Activated CD8-positive, alpha-beta memory T cell treated with anti-CD3 and anti-CD28 coated beads, Interleukin-2, amount 50 U/mL, for 4 hours (primary cell): ENCODE measurements at places on chromosomes 3 and 15.
A peak's percentile ranks its signal among the peaks of the same experiment; 100 is the strongest.

DNA sequence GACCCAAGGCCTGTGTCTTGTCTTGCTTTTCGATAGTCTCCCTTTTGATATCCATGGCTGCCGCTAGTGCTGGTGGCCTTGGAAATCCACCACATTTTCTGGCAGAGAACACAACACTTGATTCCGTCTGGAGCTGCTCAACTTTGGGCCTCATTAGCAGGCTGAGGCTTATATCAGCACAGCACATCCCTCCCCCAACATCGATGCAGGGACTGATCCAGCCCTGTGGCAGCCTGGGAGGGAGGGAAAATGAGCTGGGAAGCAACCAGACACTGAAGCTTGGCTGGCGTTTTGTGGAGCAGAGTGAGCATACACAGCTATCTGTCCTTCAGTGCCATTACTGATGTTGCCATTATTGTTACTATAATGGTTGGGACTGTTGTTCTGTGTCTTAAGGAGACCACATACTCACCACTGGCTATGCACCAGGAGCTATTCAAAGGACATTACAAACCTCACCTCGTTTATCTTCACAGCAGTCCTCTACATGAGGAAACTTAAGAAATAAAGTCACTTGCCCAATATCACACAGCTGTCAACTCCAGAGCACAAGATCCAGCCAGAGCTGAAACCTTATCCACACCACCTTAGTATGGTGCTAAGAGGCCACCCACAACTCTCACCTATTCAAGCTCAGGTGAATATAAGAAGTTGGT is 102.9 kb downstream of the SUCLG2 start:
- no peak for DNase-seq

GRCh38 chr3:168362661-168363247 is 267.0 kb upstream of the GOLIM4 start:
- no peak for DNase-seq

GRCh38 chr3:123788710-123789109 is 95.4 kb downstream of the MYLK start:
- DNase-seq = no peak

- DNase-seq = peak; percentile 16
Observed at GRCh38 chr15:39919411-39919747, 687 bp downstream of the GPR176 start.

- DNase-seq = no peak
Observed at GRCh38 chr3:105174017-105174615, 192.6 kb upstream of the ALCAM start.

- DNase-seq = no peak
Observed at GRCh38 chr3:150146991-150147761, 176.5 kb upstream of the PFN2 start.

DNA sequence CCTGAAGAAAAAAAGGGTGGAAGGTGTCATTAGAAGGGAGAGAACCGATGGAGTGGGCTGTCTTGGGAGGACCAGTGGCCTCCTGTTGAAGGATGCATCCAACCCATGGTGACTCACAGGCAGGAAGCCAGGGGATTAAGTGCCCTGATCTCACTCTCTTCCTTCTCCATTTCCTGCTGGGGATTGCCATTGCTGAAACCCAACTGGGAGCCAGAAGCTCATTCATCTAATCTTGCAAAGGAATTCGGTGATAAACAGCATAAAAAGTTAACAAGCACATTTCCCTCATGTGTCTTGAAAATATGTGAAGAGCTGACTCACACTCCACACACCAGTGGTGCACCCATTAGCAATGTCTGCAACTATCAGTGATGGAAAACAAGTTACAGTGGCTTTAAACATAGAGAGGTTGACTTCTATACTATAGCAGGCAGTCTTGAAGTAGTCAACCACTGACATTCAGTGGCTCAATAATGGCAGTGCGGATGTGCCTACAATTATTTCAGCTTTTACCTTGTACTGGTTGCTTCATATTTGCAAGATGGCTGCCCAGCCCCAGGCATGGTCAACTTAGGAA is 12.8 kb upstream of the CSRNP1 start:
- DNase-seq = no peak

DNA sequence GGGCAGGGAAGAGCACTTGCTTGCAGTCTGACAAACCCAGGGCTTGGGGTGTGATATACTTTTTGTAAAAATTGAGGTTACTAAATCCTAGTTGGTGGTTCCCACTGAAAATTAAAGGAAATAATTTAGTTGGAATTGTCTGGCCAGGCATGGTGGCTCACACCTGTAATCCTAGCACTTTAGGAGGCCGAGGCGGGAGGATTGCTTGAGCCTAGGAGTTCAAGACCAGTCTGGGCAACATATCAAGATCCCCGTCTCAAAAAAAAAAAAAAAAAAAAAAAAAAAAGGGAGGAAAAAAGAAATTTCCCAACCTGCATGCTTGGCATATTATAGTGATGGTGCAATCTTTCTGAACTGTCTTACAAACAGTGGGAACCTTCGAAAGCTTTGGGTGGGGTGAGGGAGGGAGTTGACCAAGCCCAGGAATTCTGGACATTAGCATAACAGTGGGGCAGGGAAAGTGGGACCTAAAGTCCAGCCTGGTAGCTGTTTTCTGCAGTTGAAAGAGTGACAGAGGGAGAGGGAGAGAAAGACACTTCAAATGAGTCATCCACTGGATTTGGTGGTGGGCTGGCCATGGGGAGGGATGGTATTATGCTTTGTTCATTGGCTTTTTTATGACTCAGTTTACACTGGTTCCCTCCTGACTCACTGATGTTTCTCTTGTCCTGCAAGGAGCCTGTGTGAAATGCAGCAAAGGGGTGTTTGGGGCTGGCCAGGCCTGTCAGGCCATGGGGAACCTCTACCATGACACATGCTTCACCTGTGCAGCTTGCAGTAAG is 41.1 kb downstream of the LIMD1 start:
- DNase-seq = no peak

- no peak for DNase-seq
Observed at GRCh38 chr3:53137835-53138446, 7.7 kb upstream of the RFT1 start.

GRCh38 chr3:155549087-155549486 is 195.8 kb downstream of the PLCH1 start:
- DNase-seq = no peak
